ENCODE measurements at places on chromosomes 7 and 10.

DNA sequence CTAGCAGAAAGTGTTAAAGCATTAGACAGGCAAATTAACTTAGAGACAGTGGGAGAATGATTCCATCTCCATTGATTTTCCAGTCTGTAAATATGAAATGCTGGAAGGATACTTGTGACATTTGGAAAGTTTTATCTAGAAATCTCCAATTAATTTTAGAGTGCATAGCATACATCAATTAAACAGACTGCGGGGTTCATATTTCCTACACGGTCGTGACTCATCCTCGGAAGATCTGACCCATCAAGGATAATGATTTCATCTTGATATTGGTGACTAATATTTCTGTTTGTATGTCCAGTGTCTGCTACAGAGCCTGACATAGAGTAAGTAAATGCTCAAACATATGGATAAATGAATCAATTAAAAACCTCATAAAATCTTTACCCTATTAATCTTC, 474.9 kb downstream of the KCNMA1 start:
- DNase-seq: no peak

- no peak for DNase-seq
Observed at GRCh38 chr7:104480529-104480928, 152.1 kb downstream of the LHFPL3 start.

- DNase-seq: no peak
Observed at GRCh38 chr10:127496035-127496434, 53.1 kb upstream of the NPS start.

DNA sequence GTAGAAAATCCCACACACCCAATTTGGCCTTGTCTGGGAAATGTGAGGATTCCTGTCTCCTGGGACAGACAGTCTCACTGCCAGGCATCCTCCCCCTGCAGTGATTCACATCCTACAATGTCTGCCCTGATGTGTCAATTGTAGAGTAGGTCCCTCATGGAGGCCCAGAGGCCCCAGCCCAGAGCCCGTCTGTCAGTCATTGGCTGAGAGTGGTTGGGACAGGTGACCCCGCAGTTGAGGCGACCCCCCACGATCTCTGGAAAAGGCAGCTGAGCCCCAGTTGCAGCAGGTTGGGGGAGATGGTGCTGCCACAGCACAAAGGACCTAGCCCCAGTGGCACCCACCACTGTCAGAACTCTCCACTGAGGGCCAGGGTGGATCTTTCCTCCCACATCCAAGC, 84.3 kb upstream of the INSIG1 start:
- DNase-seq: no peak

DNA sequence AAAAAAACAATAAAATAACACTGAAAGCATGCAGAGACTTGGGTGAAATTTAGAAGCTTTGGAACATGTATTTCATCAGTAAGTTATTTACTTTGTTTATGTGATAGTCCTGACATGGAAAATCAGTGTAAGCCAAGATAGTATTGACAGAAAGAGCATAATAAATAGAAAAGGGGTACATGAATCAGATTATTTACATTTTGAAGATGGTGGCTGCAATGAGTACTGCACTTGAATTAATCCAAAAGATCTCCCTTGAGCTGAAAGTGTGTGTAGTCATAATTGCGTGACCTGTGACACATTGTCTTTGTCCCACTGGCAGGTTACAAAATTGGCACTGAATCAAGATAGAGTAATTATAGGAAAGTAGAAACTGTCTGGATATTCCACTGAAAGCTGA, 562.9 kb downstream of the GFRA1 start:
- DNase-seq: no peak

GRCh38 chr7:37376386-37376785, 72.3 kb downstream of the ELMO1 start:
- DNase-seq: no peak
